ENCODE measurements at places on chromosomes 3 and 15.
A peak's percentile ranks its signal among the peaks of the same experiment; 100 is the strongest.

- no peak for DNase-seq
Measured at GRCh38 chr15:49815950-49816349, 195.1 kb downstream of the DTWD1 start.

GRCh38 chr3:63042833-63043232, 167.6 kb upstream of the CADPS start:
- DNase-seq = no peak

GRCh38 chr15:85331655-85332285, 48.6 kb upstream of the AKAP13 start:
- DNase-seq = no peak

GRCh38 chr3:12229146-12229851, 59.6 kb upstream of the PPARG start:
- no peak for DNase-seq

- DNase-seq = no peak
Measured at GRCh38 chr3:44926172-44926571, 49.8 kb downstream of the ZDHHC3 start.

- DNase-seq = peak; percentile 26
Measured at GRCh38 chr15:98647026-98647773, 1.1 kb upstream of the IGF1R start.
